ENCODE measurements at places on chromosomes 3 and 15. TPM values are rescaled to one million over a fixed set of nuclear protein-coding genes. Genes with fewer than 3 reads are reported as not detected.
A peak's percentile ranks its signal among the peaks of the same experiment; 100 is the strongest.

DNA sequence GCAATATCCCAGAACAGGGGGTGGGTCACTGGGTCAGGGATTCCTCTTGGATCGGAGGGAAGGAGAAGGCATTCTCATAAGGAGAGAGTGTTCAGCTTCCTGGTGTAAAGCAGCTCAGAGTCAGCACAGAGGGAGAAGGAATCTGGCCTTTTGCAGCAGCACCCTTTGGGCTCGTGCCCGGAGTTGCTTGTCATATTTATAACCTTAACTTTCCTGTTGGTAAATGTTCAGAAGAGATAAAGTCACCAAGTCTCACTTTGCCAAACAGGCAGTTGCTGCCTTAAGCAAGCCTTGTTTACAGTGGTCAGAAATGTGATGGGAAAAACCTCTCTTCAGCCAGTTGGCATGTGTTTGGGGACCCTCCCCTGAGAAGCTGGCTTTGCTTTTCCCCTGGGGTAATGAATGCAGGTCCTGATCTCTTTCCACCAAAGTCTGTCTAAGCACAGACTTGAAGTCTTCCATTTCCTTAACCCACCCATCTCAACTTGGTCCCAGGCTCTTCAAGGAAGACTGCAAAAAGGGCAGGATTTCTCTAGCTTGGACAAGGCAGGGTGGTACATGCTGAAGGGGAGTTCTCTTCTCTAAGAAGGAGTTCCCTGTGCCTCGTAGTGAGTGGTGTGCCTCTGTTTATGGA is 206.9 kb upstream of the BHLHE40 start:
- DNase-seq = no peak

Gene FAM107A
- 0.11 TPM for total RNA-seq

GRCh38 chr3:23809840-23810342 is 4.1 kb downstream of the UBE2E1 start:
- DNase-seq = no peak

Gene SLC51A
- not detected for total RNA-seq

Gene SLC9C1
- not detected for total RNA-seq

Gene CELSR3
- 2.4 TPM for total RNA-seq

- no peak for DNase-seq
These were observed 19.9 kb upstream of the PDE8A start for GRCh38 chr15:84961707-84962106.

Gene CIDEC
- not detected for total RNA-seq

- DNase-seq = peak; percentile 28
These were observed 7.7 kb downstream of the SNX4 start for GRCh38 chr3:125512135-125512920.

DNA sequence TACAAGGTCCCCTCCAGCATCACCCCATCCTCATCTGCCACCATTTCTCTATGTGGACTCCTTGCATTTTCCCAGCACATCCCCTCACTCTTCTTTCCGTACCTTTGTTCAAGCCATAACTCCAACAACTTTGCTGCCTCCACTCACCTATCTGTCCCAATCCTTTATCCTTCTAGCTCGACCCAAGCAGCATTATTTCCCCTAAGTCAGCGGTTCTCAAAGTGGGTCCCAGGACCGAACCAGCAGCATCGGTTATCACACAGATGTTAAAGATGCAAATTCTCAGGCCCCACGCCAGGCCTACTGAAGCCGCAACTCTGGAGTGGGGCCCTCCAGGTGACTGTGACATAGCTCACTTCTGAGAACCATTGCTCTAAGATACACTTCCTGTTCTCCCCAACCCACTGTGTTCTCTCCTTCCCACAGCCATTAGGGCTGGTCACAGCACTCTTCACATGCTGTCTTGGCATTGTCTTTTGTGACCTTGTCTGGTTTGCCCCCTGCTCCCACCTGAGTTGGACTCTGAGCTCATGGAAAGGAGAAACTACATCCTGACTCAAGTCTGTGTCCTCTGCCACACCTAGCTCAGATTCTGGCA is 56.2 kb downstream of the AAGAB start:
- peak; percentile 20 for DNase-seq

DNA sequence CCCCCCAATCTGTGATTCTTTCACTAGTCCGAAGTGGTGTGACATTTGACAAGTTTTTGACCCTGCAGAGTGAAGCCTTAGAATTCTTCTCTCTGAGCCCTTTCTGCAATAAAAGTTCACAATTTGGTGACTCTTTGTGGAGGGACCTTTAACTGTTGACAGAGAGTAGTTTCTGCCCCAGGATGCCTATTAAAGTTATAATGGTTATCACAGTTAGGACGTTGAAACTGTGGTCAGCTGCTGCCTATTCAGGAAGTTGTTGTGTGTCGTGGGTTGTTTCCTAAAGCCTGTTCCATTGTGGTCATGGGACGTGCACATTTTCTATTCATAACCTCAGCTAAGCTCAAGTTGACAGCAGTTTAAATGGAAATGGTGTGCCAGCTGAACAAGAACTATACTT is 274.5 kb downstream of the NEK10 start:
- DNase-seq = no peak

Gene ZNF80
- total RNA-seq = not detected

DNA sequence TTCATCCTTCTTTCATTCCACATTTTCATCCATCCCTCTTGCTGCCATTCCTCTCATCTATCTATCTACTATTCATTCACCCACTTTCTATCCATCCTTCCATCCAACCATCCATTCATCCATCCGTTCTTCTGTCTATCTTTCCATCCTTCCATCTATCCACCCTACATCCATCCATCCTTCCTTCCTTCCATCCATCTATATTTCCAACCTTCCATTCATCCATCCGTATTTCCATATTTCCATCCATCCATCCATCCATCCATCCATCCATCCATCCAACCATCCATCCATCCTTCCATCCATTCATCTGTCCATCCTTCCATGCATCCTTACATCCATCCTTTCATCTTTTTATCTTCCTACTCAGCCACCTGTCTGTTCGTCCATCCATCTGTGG is 14.0 kb downstream of the SLC6A20 start:
- DNase-seq = no peak

GRCh38 chr3:187828579-187829452 is 83.5 kb upstream of the BCL6 start:
- no peak for DNase-seq

Gene RASGRP1
- total RNA-seq = 1.6 TPM

DNA sequence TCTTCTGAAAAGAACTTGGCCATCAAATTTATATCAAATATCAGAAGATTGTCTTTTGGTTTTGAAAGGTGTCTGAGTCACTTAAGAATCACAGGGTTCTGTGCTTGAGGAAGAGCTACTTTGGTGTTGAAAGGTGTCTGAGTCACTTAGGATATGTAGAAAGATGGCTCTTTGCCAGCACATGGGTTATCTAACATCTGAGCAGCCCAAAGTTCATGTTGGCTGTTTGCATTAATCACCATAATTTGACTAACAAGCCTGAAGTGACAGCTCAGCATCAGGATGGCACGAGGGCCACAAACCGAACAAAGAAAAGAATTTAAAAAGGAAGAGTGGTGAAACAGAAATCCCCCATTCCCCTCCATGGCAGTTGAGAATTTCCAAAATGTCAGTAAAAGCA is 190.5 kb upstream of the CMC1 start:
- DNase-seq = peak; percentile 21

Gene CASR
- total RNA-seq = not detected

DNA sequence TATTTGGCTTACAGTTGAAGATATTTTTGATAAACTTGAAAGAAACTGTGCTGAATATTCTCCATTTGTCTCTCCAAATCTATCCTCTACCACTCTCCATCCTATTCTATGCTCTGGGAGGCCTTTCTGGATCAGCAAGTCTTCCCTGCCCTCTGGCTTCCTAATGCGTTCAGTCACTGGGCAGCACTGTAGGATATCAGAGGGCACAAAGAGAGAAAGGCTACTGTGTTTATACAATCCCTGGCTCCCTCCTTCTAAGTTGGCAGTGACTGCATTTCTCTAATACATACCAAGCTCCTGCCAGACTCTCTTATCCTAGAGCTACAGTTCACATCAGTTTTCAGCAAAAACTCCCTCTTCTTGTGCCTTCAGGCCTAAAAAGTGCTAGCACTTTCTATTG is 102.1 kb upstream of the FHIT start:
- DNase-seq = no peak

DNA sequence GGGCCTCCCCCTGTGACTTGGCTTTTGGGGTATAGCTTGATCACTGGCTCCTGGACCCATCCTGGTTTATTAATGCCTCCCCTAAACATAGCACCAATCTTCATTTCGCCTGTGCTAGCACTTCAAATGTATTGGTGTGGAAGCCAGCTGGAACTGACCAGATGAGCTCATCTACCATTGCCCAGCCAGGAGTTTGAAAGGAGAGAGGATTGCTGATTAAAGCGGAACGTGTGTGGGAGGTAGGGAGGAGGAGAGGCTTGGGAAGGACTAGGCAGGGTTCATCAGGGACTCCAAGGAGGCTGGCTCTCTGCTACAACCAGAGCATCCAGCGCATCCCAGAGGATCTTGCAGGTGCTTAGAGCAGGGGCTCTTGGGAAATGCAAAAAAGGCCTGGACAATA is 34.4 kb upstream of the TLE3 start:
- DNase-seq = no peak

DNA sequence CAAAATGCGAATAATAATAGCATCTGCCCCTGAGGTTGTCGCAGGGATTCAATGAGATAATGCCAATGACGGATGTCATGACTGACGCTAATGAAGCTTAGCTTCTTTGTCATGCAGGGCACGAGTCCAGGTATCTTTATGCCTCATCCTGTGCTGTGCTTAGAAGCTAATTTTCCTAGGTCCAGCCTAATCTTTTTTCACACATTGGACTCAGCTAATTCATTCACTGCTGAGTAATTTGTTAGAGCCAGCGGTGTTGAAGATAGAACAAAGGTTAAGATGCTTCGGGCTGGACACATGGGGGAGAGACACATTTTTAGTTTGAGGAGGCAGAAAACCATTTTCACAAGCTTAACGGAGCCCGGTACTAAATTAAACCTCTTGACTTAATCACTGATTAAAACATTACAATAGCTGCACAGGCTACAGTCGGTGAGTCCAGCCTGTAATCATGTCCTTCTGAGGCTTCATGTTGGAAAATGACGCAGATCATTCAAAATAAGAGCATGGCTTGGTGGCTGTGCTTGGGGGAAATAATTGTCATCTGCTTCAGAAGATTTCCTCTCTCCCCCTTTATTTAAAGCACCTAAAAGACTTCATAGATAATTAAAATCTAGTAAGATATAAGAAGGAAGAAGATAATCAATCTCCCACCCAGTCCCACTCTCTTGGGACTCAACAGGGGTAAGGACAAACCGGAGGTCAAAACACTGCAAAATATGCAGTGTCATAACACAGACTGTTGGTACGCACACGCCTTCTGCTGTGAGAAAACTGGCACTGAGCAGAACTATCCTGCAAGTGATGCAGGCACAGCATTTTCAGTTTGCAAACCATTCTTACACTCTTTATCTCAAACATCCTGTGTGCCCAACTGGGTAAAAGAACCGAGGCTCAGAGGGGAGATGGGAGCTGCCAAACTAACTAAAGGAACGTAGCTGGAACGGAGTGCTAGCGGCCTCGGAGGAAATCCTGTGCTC is 3.3 kb upstream of the CCDC174 start:
- DNase-seq = no peak

- no peak for DNase-seq
These were observed 139.1 kb upstream of the MRPS22 start for GRCh38 chr3:139204728-139205127.

DNA sequence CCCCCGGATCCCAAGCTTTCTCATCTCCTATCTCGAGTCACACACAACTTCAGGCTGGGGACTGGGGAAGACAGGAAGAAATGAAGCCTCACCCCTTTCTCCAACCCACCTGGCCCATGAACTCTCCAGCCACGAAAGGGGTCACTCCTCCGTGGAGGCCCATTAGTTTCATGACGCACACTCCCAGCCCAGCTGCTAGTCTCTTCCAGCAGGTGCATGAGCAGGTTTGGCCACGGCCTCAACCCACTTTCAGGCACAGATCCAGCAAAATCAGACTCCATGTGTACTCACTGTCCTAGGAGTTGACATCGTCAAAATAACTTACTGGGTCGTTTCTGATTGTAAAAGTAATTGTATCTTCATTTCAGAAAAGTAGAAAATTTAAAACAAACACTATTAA is 76.6 kb downstream of the C3orf70 start:
- no peak for DNase-seq

Gene PDCD10
- total RNA-seq = 153 TPM

DNA sequence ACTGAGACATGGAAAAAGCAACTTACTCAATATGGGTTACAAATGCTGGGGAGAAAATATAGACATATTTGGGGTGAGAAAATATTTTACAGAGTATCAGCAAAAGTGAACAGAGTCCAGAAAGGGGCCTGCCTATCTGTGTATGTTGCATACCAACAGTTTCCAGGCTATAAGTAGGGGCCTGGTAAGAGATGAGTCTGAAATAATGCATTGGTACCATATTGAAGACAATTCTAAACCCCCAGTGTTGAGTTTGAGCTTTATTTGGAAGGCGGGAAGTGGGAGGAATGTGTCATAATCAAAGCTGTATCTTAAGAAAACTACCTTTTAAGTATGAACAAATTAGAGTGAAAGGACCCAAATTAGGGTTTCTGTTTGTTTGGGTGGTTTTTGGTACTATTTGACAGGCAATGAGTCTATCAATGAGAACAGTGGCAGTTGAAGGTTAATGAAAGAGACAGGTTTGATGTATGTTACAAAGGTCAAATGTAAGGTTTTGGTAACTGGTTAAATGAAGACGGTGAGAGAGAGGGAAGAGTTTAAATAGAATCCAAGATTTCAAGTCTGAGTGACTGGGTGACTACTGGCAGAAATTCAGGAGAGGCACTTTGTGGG is 106.3 kb upstream of the ZBED2 start:
- no peak for DNase-seq

Gene ACTR8
- 27.1 TPM for total RNA-seq

Gene POTEB2
- total RNA-seq = not detected

- no peak for DNase-seq
These were observed 60.4 kb upstream of the SLC2A2 start for GRCh38 chr3:171086914-171087313.

GRCh38 chr15:39479911-39480310 is 101.0 kb upstream of the THBS1 start:
- peak; percentile 23 for DNase-seq

DNA sequence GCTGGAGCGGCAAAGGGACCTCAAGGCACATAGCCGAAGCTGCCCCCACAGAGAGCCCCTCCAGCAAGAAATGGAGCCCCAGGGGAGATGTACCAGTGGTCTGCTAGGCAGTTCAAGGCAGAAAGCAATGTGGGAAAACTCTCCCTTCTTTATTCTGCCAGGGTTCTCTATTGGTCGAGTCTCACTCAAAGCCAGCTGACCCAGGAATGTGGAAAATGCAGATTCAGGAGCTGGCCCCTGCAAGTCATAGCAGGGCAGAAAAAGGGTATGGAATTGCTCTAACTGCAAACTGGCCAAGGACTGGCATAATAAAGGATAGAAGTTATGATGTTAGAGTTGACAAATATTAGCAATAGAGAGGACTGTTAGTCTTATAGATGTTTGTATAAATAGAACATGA is 4.0 kb upstream of the TOPAZ1 start:
- DNase-seq = no peak

Gene PLCH1
- 2.0 TPM for total RNA-seq

Gene ZNF385D
- total RNA-seq = not detected

Gene CLDN11
- 15.8 TPM for total RNA-seq

Gene TBL1XR1
- 100 TPM for total RNA-seq

Gene GHSR
- total RNA-seq = not detected

Data from Daoy (cell line).